ENCODE measurements at places on chromosomes 2 and 18. TPM values are rescaled to one million over a fixed set of nuclear protein-coding genes. Genes with fewer than 3 reads are reported as not detected.

Gene PDE11A
- total RNA-seq: 0.25 TPM

Gene PDE1A
- total RNA-seq: not detected

Gene CRYGD
- not detected for total RNA-seq

Gene STAT4
- total RNA-seq: 62.1 TPM

Gene PIEZO2
- total RNA-seq: not detected

Gene ARHGEF4
- total RNA-seq: 2.1 TPM

Gene BCL11A
- total RNA-seq: 383 TPM

GRCh38 chr2:176182671-176183070 is 5.8 kb upstream of the HOXD1 start:
- no peak overlapping the region for H3K27ac ChIP-seq
- H3K4me1 ChIP-seq: peaks cover 16% of the 10 kb centered on the region
- no peak for DNase-seq
- H3K36me3 ChIP-seq: no peaks in the 10 kb centered on the region

GRCh38 chr2:96408616-96409015 is 73.0 kb downstream of the NCAPH start:
- H3K27me3 ChIP-seq: no peaks in the 10 kb centered on the region
- no peak overlapping the region for H3K27ac ChIP-seq
- H3K4me1 ChIP-seq: peaks cover 7% of the 10 kb centered on the region
- no peak overlapping the region for H3K4me3 ChIP-seq

DNA sequence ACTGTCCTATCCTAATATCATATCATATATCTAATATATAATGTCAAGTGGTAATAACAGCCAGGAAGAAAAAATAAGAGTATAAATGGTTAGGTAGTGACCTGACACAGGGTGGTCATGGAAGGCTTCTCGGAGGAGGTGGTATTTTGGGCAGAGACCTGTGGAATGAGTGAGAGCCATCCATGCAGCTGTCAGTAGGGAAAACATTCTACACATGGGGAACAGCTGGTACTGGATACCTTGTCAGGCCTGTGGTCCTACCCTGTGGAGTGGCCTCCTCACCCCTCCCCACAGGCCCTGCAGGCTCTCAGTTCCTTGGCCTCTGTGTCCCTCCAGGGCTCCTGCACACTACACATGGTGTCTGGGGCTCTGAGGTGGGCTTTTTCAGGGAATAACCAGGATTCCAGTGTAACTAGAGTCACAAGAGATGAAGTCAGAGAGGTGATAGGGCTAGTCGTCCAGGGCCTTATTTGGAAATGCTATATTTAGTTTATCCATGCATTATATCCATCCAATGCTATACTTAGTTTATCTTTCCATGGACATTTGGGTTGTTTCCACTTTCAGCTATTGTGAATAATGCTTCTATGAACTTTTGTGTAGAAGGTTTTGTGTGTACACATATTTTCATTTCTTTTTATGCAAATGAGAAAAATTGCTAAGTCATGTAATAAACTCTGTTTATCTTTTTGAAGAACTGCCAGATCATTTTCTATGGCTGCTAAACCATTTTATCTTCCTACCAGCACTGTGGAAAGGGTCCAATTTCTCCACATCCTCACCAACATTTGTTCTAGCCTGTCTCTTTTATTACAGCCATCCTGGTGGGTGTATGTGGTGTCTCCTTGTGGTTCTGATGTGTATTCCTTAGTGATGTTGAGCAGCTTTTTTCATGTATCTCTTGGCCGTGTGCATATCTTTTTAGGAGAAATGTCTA is 75.6 kb downstream of the TPGS2 start:
- no peak overlapping the region for H3K27ac ChIP-seq
- H3K36me3 ChIP-seq: no peaks in the 10 kb centered on the region
- H3K4me3 ChIP-seq: no peak overlapping the region

- DNase-seq: peak; percentile 12
- no peak overlapping the region for H3K27ac ChIP-seq
- no peak overlapping the region for H3K4me3 ChIP-seq
- no peaks in the 10 kb centered on the region for H3K36me3 ChIP-seq
- H3K4me1 ChIP-seq: no peaks in the 10 kb centered on the region
Observed at GRCh38 chr18:27605107-27605834, 420.2 kb upstream of the CHST9 start.

GRCh38 chr2:221606424-221606823 is 34.3 kb upstream of the EPHA4 start:
- no peak overlapping the region for H3K27ac ChIP-seq
- H3K4me1 ChIP-seq: no peaks in the 10 kb centered on the region
- DNase-seq: no peak
- no peaks in the 10 kb centered on the region for H3K27me3 ChIP-seq
- H3K36me3 ChIP-seq: no peaks in the 10 kb centered on the region
- H3K4me3 ChIP-seq: no peak overlapping the region

GRCh38 chr2:27967076-27967475 is 76.5 kb downstream of the BABAM2 start:
- no peaks in the 10 kb centered on the region for H3K36me3 ChIP-seq
- H3K27ac ChIP-seq: no peak overlapping the region
- DNase-seq: no peak
- H3K4me1 ChIP-seq: no peaks in the 10 kb centered on the region
- H3K27me3 ChIP-seq: no peaks in the 10 kb centered on the region
- no peak overlapping the region for H3K4me3 ChIP-seq

GRCh38 chr18:50311650-50312049 is 24.2 kb upstream of the CXXC1 start:
- no peak overlapping the region for H3K4me3 ChIP-seq
- H3K4me1 ChIP-seq: peaks cover 76% of the 10 kb centered on the region
- H3K27ac ChIP-seq: no peak overlapping the region

GRCh38 chr2:46973673-46974072 is 58.1 kb upstream of the MCFD2 start:
- peaks cover 44% of the 10 kb centered on the region for H3K36me3 ChIP-seq
- peaks cover 27% of the 10 kb centered on the region for H3K4me1 ChIP-seq
- no peak for DNase-seq
- H3K4me3 ChIP-seq: no peak overlapping the region
- H3K27me3 ChIP-seq: no peaks in the 10 kb centered on the region

GRCh38 chr2:67544286-67544685 is 147.2 kb downstream of the ETAA1 start:
- H3K27ac ChIP-seq: no peak overlapping the region
- H3K36me3 ChIP-seq: no peaks in the 10 kb centered on the region
- H3K4me1 ChIP-seq: no peaks in the 10 kb centered on the region
- DNase-seq: no peak
- H3K27me3 ChIP-seq: no peaks in the 10 kb centered on the region
- no peak overlapping the region for H3K4me3 ChIP-seq

DNA sequence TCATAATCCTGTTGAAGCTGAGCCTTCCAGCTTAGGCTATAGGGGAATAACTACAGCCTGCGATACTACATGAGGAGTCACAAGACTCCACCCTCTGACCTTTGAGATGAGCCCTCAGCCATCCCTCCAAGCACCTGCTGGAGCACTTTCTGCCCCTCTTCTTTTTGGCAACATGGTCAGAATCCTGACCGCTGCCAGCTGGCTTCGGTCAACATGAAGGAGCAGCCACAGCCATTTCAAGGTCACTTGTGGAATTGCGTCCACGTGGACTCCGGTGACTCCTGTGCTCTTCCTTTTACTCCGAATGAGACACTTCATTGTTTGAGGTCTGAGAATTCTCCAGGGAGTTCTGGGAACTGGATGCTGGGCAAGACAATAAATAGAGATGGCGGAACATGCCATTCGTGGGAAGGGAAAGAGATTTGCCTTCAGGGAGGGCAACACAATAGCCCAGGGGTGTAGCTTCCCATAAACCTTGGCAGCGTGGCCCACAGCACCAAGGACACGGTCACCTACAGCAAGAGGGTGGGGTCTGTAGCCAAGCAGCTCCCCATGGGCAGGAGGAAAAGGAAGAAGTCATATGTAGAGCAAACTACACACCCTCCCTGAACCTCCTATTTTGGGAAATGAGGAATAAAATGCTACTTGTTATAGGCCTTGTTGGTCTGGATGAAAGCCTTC is 73.3 kb upstream of the PPP1CB start:
- no peak overlapping the region for H3K4me3 ChIP-seq
- no peaks in the 10 kb centered on the region for H3K27me3 ChIP-seq
- DNase-seq: no peak
- peaks cover 13% of the 10 kb centered on the region for H3K4me1 ChIP-seq
- no peak overlapping the region for H3K27ac ChIP-seq

DNA sequence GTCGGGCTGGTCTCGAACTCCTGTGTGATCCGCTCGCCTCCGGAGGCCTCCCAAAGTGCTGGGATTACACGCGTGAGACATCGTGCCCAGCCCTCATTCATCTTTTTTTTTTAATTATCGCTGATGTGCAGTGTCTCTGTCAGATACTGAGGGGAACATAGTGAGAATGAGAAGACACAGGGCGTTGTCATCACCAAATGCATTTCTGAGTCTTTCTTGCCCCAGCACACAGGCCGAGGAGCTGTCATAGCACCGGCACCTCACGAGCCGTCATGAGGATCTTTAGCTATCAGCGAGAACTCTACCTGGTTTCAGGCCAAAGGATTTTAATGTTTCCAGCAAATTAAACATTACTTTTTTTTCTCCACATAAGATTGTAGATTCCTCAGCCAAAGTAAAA is 548.0 kb upstream of the SOX11 start:
- no peak overlapping the region for H3K4me3 ChIP-seq
- no peak overlapping the region for H3K27ac ChIP-seq
- no peaks in the 10 kb centered on the region for H3K4me1 ChIP-seq
- H3K27me3 ChIP-seq: no peaks in the 10 kb centered on the region

DNA sequence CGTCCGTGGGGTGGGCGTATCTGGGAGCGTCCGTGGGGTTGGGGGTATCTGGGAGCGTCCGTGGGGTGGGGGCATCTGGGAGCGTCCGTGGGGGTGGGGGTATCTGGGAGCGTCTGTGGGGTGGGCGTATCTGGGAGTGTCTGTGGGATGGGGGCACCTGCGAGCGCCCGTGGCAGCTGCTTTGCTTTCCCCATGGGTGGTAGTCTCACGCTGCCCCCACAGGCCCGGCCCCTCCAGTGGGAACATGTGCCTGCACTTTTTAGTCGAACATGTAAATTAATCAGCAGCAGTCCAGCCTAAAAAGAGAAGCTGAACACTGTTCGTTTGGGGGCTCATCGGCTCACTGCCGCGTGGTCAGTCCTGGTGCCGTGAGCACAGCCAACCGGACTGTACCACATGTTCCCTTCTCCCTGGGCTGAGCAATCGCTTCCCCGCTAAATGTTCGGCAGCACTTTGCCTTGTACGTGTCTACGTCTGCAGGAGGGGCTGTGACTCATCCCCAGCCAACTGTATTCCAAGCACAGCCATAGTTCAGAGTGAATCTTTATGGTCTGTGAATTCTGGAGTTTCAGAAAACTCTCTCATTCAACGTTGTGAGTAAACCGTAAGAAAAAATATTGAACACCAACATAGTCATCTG is 271.5 kb downstream of the AGAP1 start:
- no peak for DNase-seq
- H3K27ac ChIP-seq: no peak overlapping the region
- no peak overlapping the region for H3K4me3 ChIP-seq
- H3K36me3 ChIP-seq: no peaks in the 10 kb centered on the region
- no peaks in the 10 kb centered on the region for H3K4me1 ChIP-seq

DNA sequence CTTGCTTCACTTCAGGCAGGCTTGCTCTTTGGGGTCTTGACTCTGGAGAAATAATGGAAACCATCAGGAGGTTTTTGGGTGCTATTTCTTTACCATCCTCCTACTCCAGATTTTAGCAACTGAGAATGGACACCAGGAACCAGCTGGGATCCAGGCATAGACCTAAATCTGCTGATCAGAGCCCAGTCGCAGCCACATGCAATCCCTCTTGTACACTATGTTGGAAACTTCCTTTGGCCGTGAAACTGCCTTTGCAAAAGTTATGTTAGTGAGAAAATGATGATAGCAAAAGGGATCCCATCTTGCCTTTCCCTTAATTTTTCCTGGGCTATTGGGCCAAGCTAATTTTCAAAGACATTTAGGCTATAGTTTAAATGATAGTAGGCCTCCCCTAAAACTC is 158.8 kb upstream of the ARL4C start:
- no peaks in the 10 kb centered on the region for H3K36me3 ChIP-seq
- DNase-seq: no peak

GRCh38 chr2:176533505-176534193 is 264.4 kb downstream of the MTX2 start:
- peaks cover 2% of the 10 kb centered on the region for H3K27me3 ChIP-seq
- no peak for DNase-seq
- no peaks in the 10 kb centered on the region for H3K4me1 ChIP-seq
- H3K27ac ChIP-seq: no peak overlapping the region
- H3K36me3 ChIP-seq: no peaks in the 10 kb centered on the region

GRCh38 chr18:43380104-43380672 is 102.9 kb upstream of the SYT4 start:
- no peaks in the 10 kb centered on the region for H3K36me3 ChIP-seq
- H3K4me1 ChIP-seq: no peaks in the 10 kb centered on the region
- no peak overlapping the region for H3K4me3 ChIP-seq
- DNase-seq: no peak
- no peaks in the 10 kb centered on the region for H3K27me3 ChIP-seq

- H3K4me3 ChIP-seq: no peak overlapping the region
- H3K36me3 ChIP-seq: peaks cover 55% of the 10 kb centered on the region
- H3K27ac ChIP-seq: no peak overlapping the region
- DNase-seq: no peak
Observed at GRCh38 chr2:202780514-202781021, 91.0 kb downstream of the ICA1L start.
